ENCODE measurements at places on chromosomes 5 and 9.

- DNase-seq, result no peak
Observed at GRCh38 chr5:158809310-158809850, 290.3 kb downstream of the EBF1 start.

GRCh38 chr9:1320051-1320557 is 269.9 kb downstream of the DMRT2 start:
- no peak for DNase-seq

- peak; percentile 30 for DNase-seq
Observed at GRCh38 chr5:14268738-14269137, 125.6 kb downstream of the TRIO start.

DNA sequence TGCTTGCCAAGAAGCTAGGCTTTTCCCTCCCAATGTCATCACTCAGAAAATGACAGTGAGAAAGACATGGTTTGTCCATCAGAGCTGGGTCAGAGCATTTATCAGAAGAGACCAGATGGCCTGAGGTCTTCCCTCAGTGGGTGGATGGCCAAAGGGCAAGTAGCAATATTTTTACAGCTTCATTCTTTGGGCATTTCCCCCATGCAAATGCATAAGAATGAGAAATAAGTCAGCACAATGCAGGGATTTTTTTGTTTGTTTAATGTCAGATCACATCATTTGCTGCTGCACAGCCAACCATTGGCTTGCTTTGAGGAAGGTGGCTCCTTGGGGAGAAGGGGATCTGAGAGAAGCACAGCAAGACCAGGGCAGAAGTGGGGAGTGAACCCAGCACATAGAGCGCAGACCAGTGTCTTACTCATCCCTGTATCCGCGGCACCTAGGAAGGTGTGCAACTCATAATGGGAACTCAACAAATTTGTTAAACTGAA is 209.6 kb downstream of the SEMA6A start:
- DNase-seq, result no peak

- no peak for DNase-seq
Observed at GRCh38 chr5:17206021-17206420, 11.4 kb upstream of the BASP1 start.

- DNase-seq, result no peak
Observed at GRCh38 chr5:169393907-169394306, 93.0 kb upstream of the SLIT3 start.

DNA sequence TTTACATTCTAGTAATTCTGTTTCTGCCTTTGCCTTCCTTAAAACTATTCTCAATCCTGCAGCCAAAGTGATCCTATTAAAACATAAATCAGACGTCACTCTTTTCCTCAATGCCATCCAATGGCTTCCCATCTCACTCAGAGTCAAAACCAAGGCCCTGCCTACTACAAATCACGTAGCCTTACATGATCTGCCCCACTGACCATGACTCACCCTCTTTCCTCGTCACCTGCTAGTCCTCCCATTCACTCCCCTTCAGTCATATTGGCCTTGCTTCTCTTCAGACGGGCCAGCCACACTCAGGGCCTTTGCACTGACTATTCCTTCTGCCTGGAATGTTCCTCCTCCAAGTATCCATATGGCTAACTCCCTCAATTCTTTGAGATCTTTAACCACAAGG is 39.0 kb upstream of the DMXL1 start:
- DNase-seq, result no peak

Measured in fibroblast of the conjunctiva (primary cell).